ENCODE measurements at places on chromosomes 12 and 14. TPM values are rescaled to one million over a fixed set of nuclear protein-coding genes. Genes with fewer than 3 reads are reported as not detected.

Gene KRT2
- not detected for total RNA-seq

Gene FAM222A
- 3.0 TPM for total RNA-seq

Gene FOXN4
- not detected for total RNA-seq

Gene PLEK2
- total RNA-seq: 61.1 TPM

Gene PARPBP
- total RNA-seq: 1.8 TPM

Gene COPZ1
- 52.9 TPM for total RNA-seq

Gene RASSF8
- total RNA-seq: 332 TPM

Gene DACT1
- total RNA-seq: 2.3 TPM

DNA sequence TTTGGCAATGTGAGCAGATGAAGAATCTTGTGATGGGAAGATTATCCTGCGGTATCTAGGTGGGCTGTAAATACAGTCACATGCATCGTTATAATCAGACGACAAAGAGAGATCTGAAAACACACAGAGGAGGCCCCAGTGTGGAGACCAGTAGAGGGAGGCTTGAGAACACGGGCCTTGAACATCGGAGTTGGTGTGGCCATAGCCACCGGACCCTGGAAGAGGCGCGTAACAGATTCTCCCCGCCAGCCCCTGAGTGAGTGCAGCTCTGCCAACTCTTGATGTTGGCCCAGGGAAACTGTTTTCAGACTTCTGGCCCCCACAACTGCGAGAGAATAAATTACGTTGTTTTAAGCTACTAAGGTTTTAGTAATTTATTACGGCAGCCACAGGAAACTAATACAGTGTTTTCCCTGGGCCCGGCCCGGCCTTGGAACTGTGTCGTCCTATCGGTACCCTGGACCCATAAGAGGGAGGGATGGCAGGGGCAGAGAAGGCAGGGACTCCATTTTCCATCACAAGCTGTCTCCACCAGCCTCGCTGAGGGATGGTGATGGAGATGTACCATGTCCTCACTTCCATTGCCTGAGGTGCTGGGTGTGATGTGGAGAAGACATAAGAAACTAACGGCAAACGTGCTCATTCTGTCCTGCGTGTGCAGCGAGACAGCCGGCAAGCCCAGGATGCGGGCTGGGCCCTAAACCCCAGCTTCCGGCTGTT is 91.6 kb downstream of the NTF3 start:
- no peak for DNase-seq

DNA sequence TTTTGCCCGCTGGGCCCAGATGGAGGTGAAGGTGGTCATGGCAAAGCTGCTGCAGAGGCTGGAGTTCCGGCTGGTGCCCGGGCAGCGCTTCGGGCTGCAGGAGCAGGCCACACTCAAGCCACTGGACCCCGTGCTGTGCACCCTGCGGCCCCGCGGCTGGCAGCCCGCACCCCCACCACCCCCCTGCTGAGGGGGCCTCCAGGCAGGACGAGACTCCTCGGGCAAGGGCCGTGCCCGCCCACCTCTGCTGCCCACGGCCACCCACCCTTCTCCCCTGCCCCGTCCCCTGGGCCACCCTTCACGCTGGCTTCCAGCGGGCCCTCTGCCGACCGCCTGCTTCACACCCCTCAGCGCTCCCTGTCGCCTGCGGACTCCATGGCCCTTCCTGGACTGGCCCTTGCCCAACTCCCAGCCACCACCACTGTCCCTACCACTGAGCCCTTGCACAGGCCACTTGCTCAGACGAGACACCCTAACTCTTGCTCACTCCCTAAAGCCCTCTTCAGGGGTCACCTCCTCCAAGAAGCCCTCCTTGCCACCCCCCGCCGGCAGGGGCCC is 42.5 kb downstream of the CYP46A1 start:
- no peak for DNase-seq

DNA sequence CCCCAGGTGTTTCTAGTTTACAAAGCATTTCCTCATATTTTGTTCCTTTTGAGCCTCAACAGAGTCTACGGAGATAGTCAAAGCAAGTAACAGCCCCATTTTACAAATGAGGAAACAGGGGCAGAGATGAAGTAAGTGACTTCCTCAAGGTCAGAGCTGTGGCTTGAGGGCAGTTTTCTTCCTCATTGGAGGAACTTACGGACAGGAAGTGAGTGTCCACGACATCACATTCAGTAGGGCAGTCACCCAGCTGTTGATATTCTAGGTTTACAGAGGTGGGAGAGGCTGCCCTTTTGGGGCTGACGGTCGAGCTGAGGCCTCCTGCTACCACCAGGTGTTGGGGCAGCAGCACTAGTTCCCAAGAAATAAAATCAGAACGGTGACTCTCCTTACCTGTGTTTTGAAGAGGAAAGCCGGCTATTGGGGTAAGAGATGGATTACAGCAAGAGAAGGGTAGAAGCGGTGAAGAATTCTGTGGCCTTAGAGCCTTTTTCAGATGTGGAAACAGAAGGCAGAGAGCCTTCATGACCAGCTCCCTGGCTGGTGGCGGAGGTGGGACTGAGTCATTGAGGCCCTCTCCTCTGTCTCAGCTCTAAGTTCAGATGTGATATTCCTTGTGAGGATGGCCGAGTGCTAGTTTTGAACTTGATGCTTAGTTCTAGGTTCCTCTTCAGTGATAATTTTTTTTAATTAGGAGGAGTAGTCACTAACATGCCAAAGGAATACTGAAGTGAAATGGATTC is 41.7 kb downstream of the SUSD6 start:
- peak; percentile 55 for DNase-seq

DNA sequence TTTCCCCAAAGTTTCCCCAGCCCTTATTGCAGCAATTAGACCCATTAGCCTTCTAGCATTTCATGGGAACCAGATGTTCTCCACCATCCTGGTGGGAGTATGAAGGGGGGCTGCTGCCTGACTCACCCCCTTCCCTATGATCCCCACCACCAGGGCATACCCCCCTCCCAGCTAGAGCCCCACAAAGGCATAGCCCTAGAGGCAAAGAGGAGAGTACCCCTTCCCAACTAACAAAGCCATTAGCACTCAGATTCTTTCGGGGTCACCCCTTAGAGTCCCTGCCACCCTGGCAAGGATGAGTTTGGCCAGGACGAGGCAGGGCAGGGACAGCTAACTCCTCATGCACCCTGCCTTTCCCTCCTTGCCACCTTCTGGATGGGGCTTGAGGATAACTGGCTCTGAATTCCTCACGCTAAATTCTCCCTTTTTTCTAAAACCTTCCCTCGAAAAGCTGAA is 9.2 kb downstream of the RARG start:
- DNase-seq: no peak

DNA sequence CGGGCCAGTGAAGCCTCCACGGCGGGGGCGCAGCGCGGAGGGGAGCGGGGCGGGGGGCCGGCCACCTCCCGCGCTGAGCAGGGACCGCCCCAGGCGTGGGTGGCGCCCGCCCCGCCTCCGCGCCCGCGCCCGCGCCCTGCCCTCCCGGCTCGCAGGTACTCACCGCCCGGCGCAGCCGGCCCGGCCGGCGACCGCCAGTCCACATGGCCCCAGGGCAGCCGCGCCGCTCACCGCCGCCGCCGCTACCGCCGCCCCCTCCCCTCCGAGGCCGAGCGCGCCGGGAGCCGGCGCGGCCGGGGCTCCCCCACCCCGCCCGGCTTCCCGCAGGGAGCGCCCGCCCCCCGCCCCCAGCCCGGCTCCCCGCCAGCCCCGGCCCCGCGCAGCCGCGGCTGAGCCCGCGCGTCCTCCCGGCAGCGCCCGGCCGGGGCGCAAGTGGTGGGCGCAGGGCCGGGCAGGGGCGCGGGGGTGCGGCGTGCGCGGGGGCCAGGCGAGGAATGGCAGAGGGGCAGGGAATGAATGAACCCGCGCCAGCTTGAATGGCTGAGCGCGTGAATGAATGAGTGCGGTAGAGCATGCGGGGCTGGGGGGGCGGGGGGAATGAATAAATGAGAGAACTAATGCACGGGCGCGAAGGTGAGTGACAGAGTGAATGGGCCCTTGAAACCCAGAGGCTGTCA is at the start of gene BEGAIN:
TSS of gene BEGAIN (minus strand) at position 332 of the 677 bp plus-strand sequence. CDS start at position 205, 127 bp downstream.
- peak; percentile 55 for DNase-seq

DNA sequence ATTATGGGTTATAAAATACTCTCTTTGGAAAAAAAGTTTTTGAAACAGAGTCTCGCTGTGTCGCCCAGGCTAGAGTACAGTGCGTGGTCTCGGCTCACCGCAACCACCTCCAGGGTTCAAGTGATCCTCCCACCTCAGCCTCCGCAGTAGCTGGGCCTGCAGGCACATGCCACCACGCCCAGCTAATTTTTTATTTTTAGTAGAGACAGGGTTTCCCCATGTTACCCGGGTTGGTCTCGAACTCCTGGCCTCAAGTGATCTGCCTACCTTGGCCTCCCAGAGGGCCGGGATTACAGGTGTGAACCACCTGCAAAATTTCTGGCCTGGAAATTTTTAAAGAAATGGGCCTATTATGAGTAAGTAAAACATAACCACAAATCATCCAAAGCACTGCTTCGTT is 3.8 kb downstream of the USP15 start:
- no peak for DNase-seq

GRCh38 chr12:3732901-3733300 is 20.0 kb downstream of the CRACR2A start:
- peak; percentile 89 for DNase-seq

DNA sequence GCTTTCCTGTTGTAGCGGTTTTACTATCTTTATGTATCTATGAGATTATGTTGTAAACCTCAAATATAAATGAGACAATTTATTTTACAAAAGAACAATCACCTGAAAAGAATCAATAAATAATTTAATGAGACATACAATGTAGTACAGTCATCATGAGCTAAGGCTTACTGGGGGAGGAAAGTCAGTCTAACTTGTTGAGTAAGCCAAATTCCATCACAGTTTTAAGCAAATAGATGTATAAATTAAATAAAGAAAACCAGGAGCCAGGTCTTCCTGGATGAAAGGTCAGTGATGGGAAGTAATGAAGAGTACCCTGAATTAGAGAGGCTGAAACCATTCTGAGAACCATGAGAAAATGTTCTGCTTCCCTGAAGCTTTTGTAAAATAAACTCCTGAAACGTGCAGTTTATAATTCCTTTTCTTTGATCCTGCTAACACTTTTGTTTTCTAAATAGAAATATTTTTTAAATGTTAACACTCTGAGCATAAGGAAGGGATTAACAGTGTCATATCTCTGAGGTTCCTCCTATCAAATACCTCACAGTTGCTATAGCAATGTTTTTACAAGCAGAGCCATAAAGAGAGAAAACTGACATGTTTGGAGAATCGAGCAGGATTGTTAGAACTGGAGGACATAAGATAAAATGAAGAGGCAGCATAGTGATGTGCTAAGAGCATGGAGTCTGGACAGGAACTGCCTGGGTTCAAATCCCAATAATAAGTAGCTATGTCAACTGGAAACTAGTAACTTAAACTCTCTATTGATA is 444.9 kb upstream of the FOXG1 start:
- no peak for DNase-seq

- DNase-seq: no peak
Measured at GRCh38 chr14:85701116-85701515, 171.2 kb downstream of the FLRT2 start.

Measured in transverse colon (tissue), 4 donors.